ENCODE measurements at places on chromosomes 1 and 21. TPM values are rescaled to one million over a fixed set of nuclear protein-coding genes. Genes with fewer than 3 reads are reported as not detected.

GRCh38 chr1:25797939-25798338 is 2.1 kb upstream of the SELENON start:
- DNase-seq, result no peak

- DNase-seq, result no peak
These were observed 76.6 kb downstream of the GPR88 start for GRCh38 chr1:100614570-100614969.

Gene ADGRB2
- 14.2 TPM for total RNA-seq

Gene ZMYND12
- 0.32 TPM for total RNA-seq

Gene SPRR1B
- total RNA-seq, result not detected

- peak; percentile 42 for DNase-seq
These were observed 144.0 kb upstream of the ADGRL4 start for GRCh38 chr1:79150576-79150975.

Gene KANK4
- not detected for total RNA-seq

Gene FCRLB
- total RNA-seq, result 2.9 TPM

GRCh38 chr1:38090796-38091195 is 44.2 kb upstream of the POU3F1 start:
- no peak for DNase-seq

Gene SLAMF8
- not detected for total RNA-seq

GRCh38 chr21:45511007-45511406 is 31.2 kb downstream of the SLC19A1 start:
- DNase-seq, result no peak

DNA sequence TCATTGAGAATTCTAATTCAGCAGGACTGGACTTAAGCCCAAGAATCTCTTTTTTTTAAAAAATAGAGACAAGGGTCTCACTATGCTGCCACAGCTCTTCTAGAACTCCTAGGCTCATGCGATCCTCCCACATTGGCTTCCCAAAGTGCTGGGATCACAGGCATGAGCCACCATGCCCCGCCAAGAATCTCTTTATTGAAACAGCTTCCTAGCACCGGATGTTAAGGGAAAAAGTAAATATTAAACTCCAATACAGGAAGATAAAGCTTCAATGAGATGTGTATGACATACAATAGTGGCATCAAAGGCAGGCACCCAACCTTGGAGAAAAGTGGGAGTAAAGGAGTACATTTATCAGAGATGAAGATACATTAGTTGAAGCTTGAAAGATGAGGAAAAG is 25.5 kb downstream of the PUM1 start:
- DNase-seq, result no peak

Gene SIM2
- total RNA-seq, result not detected
